ENCODE measurements at places on chromosomes 4 and X.
A peak's percentile ranks its signal among the peaks of the same experiment; 100 is the strongest.

DNA sequence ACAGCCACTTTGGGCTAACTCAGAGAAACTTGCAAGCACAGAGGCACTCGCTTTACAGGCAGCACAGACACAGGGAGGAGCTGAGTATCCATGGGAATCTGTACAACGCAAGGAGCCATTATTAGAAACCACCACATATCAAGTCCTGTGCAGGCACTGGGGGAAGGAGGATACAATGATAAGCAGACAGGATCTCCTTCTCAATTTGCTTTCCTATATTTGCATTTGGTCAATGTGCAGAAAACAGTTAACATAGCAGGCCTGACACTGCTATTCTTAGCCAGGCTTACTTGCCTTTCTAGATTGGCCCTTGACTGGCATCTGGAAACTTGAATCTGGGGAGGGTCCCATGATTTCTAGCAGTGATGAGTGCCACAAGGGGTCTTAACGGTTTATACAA lies 65.8 kb downstream of the TEC start:
- no peak for DNase-seq

- no peak for DNase-seq
Measured at GRCh38 chrX:104567506-104567905, 1.5 kb downstream of the IL1RAPL2 start.

DNA sequence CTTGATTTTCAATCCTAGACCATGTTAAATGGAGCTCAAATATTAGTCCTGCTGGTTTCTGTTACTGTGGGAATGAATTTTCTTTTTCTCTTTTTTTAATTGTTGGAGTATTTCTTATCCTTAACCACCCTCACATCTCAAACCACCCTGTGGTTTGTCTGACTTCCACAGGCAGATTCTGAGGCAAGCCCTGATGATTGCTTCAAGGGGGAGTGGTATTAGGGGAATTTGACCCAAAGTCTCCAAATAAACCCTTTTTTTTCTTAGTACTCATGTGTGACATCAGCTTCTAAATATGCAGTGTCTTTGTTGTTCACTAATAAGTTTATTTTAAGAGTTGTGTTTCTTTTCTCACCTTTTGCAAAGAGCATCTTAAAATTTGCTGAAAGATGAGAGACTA lies 810.3 kb downstream of the IL1RAPL1 start:
- DNase-seq, result no peak

- no peak for DNase-seq
Measured at GRCh38 chr4:92406488-92406887, 102.7 kb downstream of the GRID2 start.

- DNase-seq, result no peak
Measured at GRCh38 chr4:156328882-156329281, 375.2 kb upstream of the CTSO start.

DNA sequence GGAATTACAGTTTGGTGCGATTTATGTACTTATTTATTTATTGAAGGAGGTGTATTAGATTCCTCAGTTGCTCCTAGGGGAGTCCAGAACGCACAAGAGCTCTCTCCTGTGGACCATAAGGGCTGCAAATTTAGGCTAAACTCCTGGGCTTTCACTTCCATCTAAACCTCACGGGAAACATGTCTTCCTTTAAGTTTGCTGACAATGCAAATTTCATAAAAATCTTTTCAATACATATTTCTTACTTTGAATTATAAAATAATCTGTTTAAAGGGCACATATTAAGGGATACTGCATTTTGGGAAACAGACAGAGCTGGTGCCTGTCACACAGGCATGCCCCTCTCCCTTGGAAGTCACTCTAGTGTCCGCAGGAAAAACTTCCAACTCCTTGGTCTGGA lies 438.0 kb upstream of the CPEB2 start:
- no peak for DNase-seq

DNA sequence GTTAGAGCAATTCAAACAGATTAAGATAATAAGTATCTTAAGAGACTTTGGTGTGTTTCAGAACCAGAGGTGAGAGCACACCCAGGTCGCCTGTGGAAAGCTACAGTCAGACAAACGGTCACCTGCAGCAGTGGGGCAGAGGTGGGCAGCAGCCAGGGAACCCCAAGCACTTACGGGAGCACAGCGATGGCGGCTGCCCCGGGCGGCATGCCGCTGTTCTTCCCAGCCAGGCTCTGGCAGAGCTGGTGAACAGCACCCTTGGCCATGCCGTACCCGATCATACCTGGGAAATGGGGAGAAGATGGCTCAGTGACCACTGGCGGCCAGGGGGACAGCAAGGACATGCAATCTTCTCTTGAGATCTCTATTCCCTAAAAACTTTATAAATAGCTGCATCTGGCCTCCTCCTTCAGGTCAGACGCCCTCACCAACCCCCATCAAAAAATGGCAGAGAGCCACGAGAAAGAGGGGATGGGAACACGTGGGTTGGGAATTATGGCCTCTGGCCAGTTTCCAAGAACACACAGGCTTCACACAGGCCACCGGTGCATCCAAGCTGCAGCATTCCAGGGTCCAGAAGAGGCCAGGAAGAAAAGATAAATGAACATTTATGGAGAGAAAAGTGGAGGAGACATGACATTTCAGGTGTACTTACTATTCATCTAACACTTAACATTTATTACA lies 19.7 kb downstream of the QDPR start:
- DNase-seq, result no peak

GRCh38 chr4:35644591-35644990 lies 599.7 kb downstream of the ARAP2 start:
- DNase-seq, result no peak

- no peak for DNase-seq
Measured at GRCh38 chrX:2888309-2888708, 40.8 kb downstream of the ARSD start.

- DNase-seq, result no peak
Measured at GRCh38 chrX:63751481-63751880, 33.5 kb downstream of the ARHGEF9 start.

- DNase-seq, result peak; percentile 51
Measured at GRCh38 chr4:104494822-104495559, at the start of gene CXXC4. Gene CXXC4 (minus strand): TSS chr4:104494894. CDS start chr4:104491802, 3,092 bp downstream.

GRCh38 chr4:8199594-8200301 lies 658 bp downstream of the SH3TC1 start:
- peak; percentile 23 for DNase-seq

DNA sequence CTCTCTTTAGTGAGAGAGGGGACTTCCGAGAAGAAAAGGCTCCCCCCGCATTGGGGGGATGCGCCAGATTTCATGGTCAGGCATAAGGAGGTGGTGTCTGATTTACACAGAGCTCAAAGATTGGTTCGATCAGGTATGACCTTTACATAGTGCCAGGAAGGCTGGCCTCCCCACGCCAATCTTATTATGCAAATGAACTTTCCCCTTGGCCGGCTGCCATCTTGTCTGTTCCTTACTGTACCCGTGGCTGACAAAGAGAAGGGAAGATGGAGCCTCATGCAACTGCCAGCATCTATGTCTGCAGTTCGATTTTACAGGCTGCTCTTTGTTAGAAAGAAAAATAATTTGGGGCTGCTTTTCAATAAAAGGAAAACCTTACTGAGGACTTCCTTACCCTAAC lies 197.2 kb downstream of the GPM6A start:
- DNase-seq, result peak; percentile 4

DNA sequence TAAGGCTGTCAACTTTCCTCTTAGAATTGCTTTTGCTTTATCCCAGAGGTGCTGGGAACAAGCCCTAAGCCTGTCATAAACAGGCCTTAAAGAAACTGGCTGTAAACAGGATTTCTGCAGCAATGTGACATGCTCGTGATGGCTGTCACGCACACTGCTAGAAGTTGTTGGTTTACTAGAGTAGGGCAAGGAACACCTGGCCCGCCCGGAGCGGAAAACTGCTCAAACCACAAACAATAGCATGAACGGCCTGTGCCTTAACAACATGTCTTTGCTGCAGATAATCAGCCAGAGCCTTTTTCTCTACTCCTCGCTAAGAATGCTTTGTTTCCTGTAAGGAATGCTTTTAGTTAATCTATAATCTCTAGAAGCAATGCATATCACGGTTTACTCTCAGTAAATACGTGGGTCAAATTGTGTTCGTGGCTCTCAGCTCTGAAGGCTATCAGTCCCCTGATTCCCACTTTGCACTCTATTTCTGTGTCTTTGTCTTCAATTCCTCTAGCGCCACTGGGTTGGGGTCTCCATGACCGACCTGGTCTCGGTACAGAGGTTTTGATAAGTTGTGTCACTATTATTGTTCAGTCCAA lies 318.3 kb downstream of the GLUD2 start:
- DNase-seq, result peak; percentile 20

GRCh38 chr4:54095110-54095825 lies 4.7 kb upstream of the GSX2 start:
- DNase-seq, result no peak

- DNase-seq, result no peak
Measured at GRCh38 chr4:38326499-38326898, 337.5 kb upstream of the KLF3 start.

GRCh38 chr4:150769845-150770244 lies 187.9 kb downstream of the MAB21L2 start:
- DNase-seq, result no peak

DNA sequence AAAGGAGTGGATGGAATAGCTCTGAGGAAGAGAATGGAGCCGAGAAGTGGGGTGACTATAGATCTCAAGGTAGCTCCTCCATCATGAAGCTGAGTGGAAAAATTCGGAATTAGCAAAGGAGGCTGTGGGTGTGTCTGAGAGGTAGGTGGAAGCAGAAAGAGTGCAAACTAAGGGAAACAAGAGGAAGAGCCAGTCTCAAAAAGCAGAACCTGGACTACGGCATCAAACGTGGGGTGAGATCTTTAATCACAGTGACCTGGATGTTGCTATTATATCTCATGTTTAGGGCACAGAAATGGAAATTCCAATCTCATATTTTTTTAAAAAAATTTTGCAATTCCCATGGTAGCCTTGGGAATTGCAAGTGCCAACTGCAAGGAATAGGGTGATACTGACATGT lies 162.5 kb upstream of the RASGEF1B start:
- no peak for DNase-seq

DNA sequence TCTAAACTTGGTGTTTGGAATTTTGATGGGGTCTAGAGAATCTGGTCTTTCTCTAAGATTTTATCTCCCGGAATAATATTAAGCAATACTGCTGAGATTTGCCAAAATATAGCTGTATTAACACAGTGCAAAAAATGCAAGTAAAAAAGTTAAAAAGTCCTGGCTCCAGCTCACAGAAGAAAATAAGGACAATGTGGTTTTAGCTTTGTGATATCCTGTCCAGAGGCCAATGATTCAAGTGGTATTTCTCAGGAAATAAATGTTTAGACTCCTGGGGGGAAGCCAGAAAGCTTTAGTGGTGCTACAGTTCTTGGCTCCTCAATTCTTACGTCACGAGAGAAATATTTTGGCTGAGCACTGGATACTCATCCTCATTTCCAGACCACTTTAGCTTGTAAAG lies 40.9 kb upstream of the IL13RA2 start:
- DNase-seq, result no peak

DNA sequence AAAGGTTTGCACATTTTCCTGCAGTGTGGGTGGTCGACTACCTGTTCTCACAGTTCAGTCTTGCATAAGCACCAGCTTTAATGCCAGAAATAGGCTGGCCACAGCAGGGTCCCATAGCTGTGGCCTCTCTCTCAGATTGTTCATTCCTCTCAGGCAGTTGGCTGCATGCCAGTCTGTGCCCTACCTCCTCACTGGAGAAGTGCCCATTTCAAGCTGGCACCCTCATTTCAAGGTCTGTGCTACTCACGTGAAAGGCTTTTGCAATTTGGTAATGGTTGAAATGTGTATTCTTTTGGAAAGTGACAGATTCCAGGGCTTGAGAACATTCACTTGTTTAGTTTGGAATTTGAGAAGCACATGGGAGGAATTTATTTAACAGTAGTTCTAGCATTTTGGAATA lies 28.9 kb upstream of the MTMR1 start:
- peak; percentile 24 for DNase-seq

DNA sequence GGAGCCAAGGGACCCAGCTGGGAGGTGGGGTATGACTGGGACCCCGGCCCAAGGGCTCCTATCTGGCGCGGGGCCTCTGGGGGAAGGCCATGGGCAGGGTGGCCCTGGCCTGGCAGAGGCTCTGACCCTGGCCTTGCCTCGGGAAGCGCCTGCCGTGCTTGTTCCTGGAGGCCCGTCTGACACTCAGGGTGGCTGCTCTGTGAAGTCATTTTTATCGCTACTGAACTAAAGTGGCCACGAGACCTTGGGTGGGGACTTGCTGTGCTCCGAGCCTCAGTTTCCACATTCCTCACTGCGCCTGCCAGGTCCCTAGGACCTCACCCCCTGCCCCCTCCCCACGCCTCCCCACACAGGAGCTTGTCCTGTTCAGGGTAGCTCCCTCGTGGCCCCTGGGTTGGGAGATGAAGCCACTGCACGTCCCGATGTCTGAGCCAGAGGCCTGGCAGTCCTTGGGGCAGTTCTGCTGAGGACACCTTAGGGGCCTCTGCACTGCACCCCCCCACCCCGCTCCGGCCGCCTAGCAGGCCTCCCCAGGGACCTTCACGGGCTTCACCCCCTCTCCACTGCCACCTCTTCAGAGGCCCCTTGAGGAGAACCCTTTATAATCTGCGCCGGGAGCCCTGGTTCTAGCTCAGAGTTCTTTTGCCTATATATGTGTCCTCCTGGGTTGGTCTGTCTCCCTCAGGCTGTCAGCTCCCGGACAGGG lies 639 bp upstream of the SORCS2 start:
- no peak for DNase-seq

DNA sequence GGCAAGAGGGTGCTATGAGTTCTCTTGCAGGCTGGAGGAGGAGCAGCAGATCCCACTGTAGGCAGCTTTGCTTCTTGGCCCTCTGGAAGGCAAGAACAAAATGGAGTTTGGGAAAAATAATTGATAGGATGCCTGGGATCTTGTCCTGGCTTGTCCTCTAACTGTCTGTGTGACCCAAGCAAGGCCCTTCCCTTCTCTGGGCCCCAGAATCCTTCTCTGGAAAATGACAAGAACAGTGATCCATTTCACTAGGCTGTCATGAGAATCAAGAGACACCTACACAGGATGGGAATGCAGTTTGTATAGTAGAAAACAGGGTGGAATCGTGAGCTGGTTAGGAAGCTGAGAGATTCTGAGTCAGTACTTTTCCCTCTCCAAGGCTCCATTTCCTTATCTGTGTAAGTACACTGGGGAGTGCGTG lies 133.3 kb downstream of the PJA1 start:
- no peak for DNase-seq

DNA sequence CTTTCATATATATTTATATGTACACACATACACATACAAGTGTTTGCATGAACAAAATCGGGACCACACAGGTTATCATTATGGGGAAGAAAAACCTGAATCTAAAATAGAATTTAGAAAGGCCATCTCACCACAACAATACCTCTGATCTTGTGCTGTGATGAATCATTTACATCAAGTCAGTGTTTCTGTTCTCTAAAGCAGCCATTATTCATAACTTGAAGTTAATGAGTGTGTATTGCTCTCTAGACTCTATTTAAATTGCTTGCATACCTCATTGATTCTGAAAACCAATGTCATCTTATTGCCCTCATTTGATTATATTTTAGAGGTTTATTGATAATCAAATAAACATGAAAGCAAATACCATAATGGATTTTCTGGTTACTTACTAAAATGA lies 71.6 kb downstream of the FAM114A1 start:
- no peak for DNase-seq

- DNase-seq, result no peak
Measured at GRCh38 chrX:17812763-17813162, 48.3 kb downstream of the RAI2 start.

GRCh38 chr4:35100932-35101331 lies 1143.4 kb downstream of the ARAP2 start:
- no peak for DNase-seq
